ENCODE measurements at places on chromosomes 16 and 17. TPM values are rescaled to one million over a fixed set of nuclear protein-coding genes. Genes with fewer than 3 reads are reported as not detected.

DNA sequence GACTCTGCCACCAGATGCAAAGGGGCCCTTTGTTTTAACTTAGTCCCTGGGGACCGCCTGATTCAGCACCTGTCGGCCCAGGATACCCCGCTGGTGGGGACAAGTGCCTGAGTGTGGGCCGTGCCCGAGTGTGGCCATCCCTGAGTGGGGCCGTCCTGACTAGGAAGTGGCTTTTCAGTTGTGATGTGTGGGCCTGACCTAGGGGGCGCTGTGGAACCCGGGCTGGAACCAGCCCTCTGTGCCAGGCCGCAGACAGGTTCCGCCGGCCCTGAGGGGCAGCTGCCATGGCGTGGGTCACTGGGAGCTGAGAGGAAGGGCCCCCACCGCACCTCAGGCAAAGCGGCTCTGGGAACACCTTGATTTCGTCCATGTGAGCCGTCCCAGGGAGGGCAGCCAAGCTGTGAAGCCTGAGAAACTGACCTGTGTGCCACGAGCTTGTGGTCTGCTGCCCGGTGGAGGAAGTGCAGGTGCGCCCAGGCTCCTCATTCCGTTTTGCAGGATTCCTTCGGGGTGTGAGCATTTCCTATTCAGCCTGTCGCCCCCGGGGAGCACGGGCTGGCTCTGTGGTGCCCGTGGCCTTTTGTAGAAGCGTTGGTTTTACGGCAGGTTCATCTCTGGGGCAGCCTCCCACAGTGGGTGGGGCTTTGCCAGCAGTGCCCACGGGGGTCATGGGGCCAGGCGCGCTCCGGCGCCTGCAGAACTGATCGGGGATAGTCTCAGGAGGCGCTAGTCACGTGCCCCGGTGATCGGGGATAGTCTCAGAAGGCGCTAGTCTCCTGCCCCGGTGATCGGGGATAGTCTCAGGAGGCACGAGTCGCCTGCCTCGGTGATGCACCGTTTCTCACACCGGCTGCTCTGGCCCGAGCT, 5.3 kb downstream of the RPL13 start:
- DNase-seq: peak; percentile 68

DNA sequence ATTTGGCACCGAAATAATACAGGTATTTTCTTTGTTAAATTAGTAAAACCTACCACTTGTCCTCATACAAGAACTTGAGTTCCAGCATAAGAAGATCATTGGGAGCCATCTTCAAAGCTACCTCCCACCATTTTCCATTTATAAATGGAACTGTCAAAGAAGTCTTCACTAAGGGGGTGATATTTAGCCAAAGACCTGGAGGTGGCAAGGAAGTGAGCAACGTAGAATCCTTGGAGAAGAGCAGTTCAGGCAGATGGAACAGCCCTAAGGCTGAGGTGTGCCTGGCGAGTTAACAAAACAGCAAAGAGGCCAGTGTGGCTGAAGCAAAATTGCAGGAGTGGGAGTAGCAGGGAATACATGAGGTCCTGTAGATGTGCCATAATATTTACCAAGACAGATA, 1.8 kb downstream of the KCNJ16 start:
- no peak for DNase-seq

- DNase-seq: no peak
Measured at GRCh38 chr17:36000732-36001109, 632 bp downstream of the CCL15 start.

GRCh38 chr16:23615805-23616204, 19.7 kb upstream of the NDUFAB1 start:
- DNase-seq: no peak

GRCh38 chr17:3911271-3912053, 4.8 kb downstream of the P2RX1 start:
- no peak for DNase-seq

DNA sequence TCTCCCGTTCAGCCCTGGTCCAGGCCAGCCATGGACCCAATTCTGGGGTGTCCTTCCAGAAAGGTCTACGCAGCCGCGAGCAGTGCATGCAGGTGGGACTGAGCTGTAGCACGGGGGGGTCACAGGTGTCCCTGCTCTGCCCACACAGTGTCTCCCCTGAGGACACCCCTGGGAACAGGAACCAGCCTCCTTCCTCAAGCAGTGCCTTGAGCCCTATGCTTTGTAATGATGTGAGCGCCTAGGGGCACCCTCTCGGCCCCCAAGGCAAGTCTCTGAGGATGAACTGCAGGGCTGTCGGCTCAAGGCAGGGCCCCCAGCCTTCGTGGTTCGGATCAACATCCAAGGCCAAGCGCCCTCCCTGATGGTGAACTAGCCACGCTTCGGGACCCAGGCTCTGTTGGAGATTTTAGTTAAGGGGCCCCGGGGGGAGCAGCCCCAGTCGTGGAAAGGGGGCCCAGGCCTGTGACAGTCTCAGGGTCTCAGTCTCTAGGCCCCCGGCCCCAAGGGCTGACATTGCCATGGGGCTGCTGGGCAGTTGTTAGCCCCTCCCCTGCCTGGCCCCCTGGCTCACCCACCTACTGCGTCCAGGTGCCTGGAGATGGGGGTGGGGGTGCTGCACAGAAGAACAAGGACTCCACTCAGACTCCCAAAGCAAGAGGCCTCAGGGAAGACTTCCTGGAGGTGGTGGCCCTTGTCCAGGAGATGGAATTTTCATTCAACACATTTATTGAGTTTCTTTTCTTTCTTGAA, 2.3 kb downstream of the IL17C start:
- no peak for DNase-seq

DNA sequence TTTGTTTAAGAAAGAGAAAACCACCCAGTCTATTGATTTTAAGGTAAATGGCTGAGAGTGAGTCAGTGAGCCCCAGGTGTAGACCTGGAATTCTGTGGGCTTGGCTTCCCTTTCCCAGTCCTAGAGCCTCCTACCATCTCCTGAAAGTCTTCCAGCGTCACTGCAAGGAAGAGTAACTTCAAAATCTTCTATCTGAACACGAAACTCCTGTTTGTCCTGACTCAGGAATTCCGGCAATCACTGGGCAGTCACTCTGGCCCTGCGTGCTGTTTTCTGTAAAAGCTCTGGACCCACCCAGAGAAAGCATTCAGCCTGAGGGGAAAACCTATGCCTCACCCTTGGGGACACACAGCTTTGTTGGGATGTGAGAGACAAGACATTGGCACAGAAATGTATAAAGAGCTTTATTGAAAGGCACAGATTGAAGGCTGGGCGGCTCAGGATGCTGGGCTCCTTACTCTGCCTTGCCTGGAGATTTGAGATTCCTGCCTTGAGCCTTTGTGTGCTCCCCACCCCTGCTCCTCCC, 15.9 kb downstream of the MINK1 start:
- DNase-seq: peak; percentile 94

- no peak for DNase-seq
Measured at GRCh38 chr16:72210555-72210954, 38.6 kb upstream of the PMFBP1 start.

GRCh38 chr17:34638526-34639260, 59.3 kb downstream of the TMEM132E start:
- no peak for DNase-seq

DNA sequence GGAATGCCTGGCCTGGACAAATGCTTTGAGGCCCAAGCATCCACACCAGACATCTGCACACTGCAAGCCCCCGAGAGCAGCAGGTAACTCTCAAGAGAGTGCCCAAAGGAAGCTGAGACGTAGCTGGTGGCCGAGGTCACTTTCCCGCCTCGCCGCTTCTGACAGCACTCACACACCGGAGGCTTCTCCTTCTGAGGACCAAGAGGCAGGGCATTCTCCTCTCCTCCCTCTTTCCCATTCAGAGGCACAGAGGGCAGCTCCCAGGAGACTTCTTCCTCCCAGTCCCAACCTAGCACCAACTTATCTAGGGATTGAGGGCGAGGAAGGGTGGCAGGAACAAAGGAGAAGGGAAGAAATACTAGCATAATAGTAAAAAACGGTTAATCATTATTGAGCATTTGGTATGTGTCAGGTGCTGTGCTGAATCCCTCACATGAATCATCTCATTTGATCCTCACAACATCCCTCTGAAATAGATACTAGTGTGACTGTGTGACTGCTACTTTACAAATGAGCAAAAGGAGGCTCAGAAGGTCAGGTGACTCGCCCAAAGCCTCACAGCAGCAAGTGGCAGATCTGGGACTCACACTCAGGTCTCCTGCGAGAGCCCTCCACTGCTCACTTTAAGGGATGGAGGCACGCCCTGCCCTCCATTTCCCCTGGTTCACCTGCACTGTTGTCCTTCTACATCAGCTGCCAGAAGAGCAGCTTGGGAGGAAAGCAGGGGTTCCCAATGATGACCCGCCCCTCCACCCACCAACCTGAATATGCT, 41.8 kb downstream of the MYO18A start:
- no peak for DNase-seq

- DNase-seq: no peak
Measured at GRCh38 chr17:7204828-7205461, 14.7 kb downstream of the DLG4 start.

GRCh38 chr17:3963237-3964201, 718 bp downstream of the ATP2A3 start:
- no peak for DNase-seq

GRCh38 chr16:86667035-86667434, 88.7 kb downstream of the FOXL1 start:
- DNase-seq: no peak

HBA2 gene
- polyA plus RNA-seq: not detected

ZP2 gene
- not detected for polyA plus RNA-seq

LYZL6 gene
- not detected for polyA plus RNA-seq

NUBP1 gene
- 29.9 TPM for polyA plus RNA-seq

DRC3 gene
- 0.28 TPM for polyA plus RNA-seq

MT4 gene
- polyA plus RNA-seq: not detected

ZSCAN10 gene
- not detected for polyA plus RNA-seq

TNFSF13 gene
- 2.3 TPM for polyA plus RNA-seq

ZPBP2 gene
- not detected for polyA plus RNA-seq

GPR179 gene
- not detected for polyA plus RNA-seq
